ENCODE measurements at places on chromosomes 2 and 18. TPM values are rescaled to one million over a fixed set of nuclear protein-coding genes. Genes with fewer than 3 reads are reported as not detected.

FBXO36 gene
- 1.4 TPM for polyA plus RNA-seq

HAUS1 gene
- polyA plus RNA-seq: 119 TPM

ANO7 gene
- 0.61 TPM for polyA plus RNA-seq

CD8B2 gene
- not detected for polyA plus RNA-seq

CNTNAP5 gene
- not detected for polyA plus RNA-seq

CCDC148 gene
- 0.18 TPM for polyA plus RNA-seq

DPY30 gene
- polyA plus RNA-seq: 149 TPM

GRCh38 chr18:79788734-79789085 lies 9.0 kb upstream of the KCNG2 start:
- no peak for DNase-seq

DNA sequence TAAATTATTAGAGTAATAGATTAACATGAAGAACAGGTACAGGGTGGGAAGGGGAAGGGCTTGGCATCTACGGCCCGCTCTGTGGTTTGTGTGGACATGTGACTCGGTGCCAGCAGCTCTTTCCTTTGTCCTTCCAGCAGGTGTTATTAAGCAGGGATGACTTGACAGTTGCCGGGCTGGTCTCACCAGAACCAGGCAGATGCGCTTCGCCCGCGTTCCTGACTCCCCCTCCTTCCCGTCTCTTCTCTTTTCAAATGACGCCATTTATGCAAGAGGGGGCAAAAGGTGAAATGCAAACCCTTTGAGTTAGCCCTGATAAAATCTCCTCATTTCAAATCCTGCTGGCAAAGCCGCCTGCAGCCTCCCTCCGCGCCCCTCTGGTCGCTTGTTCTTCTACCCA lies 38.9 kb upstream of the MGAT4A start:
- no peak for DNase-seq

GRCh38 chr2:136031711-136032110 lies 46.3 kb upstream of the DARS1 start:
- no peak for DNase-seq

GRCh38 chr18:8722946-8723820 lies 17.8 kb downstream of the MTCL1 start:
- DNase-seq: no peak

- no peak for DNase-seq
These were observed 477.4 kb downstream of the CPS1 start for GRCh38 chr2:211033765-211034164.

GRCh38 chr2:219997341-219997851 lies 370.0 kb downstream of the SLC4A3 start:
- no peak for DNase-seq

- DNase-seq: peak; percentile 54
These were observed 233.8 kb upstream of the SPRED2 start for GRCh38 chr2:65666156-65666725.

DNA sequence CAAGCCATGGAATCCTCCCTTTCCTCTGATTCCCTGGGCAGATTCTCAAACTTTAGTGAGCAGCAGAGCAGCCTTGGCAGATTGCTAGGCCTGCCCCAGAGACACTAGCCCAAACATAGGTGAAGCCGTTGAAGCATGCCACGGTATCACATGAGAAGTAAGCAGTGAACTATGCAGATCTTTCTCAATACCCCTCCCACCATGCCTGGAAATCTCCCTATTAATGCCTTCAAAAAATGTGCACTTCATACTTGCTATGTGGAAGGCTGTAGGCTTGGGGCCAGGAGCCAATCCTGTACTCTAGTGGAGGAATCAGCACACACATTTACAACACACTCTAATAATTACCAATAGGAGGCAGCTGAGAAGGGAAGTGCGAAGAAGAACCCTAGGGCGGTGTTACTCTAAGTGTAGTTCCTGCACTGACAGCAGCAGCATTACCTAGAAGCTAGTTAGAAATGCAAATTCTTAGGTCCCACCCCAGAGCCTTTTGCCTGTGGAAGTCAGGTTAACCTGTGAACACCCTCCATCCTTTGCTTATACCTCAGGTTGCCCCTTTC lies 305.1 kb upstream of the SPRED2 start:
- DNase-seq: no peak

GRCh38 chr18:11899063-11899462 lies 9.1 kb downstream of the MPPE1 start:
- DNase-seq: no peak

GRCh38 chr2:198347349-198347748 lies 543.0 kb downstream of the PLCL1 start:
- no peak for DNase-seq

GRCh38 chr2:173942861-173943523 lies 22.2 kb downstream of the SP3 start:
- DNase-seq: no peak

GRCh38 chr2:67466734-67467133 lies 69.6 kb downstream of the ETAA1 start:
- no peak for DNase-seq

- no peak for DNase-seq
These were observed 10.1 kb upstream of the MAL start for GRCh38 chr2:95015261-95015912.

DNA sequence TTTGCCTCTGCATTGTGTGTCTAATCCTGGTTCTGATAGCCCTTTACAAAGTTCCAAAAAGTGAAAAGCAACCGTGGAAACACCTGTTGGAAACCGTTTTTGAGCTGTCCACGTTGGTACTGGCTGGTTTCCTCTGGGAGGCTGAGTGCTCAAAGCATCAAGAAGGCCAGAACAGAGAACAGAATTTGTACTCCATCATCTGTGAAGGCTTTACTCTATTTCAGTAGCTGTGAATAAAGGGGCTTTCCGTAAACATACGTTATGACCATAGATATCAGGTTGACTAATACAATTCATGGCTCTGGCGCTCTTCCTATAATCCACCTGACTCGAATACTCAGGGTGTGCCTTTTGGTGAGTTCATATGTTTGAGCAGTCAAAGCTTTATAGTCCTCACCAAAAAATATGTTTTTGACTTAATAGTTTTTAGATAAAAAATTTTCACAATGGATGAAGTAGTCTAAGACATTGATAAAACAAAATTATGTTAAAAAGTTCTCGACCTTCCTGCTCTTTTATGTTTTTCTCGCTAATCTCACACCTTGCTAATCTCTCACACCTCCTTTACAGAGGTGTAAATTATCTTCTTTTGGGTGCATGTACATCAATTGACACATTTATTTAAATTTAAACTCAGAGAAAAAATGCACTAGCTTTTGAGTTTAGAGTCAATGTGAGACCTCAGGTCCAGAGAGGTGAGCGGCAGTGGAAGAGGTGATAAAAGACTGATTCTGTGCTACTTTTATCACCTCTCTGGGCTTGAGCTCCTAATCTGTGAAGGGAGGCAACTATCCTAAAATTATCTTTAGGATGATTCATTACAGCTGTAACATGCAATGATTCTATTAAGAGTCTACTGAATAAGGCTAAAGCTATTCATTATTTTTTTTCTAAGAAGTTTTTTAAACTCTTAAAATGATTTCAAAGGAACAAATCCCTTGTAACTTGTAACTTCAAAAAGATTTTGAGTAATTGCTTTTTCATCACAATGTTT lies 65.3 kb downstream of the CXCR4 start:
- no peak for DNase-seq

Measured in GM12878 (cell line).